GM13977 (cell line): ENCODE measurements at places on chromosomes 2 and 18.

DNA sequence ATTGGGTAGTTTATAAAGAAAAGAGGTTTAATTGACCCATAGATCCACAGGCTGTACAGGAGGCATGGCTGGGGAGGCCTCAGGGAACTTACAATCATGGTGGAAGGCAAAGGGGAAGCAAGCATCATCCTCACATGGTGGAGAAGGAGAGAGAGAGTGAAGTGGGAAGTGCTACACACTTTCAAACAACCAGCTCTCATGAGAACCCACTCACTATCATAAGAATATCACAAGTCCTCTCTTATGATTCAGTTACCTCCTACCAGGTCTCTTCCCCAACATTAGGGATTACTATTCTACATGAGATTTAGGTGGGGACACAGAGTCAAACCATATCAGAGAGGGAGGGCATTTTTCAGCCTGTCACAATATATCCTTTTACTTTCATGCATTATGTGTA, 22.7 kb upstream of the DOCK10 start:
- no peak for DNase-seq

DNA sequence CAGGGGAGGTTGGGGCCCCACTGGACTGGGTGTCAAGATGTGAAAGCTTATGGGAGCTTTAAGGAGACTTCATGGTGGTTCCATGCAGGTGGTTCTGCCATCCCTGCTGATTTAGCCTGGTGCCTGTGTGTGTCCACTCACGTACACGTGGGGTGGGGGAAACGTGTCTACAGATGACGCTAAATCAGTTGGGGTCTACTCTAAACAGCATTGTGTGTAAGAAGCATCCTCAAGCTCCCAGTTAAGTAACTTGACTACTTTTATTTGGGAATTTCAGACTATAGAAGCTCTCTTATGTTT, 47.1 kb downstream of the BCL2L11 start:
- no peak for DNase-seq

GRCh38 chr2:218755567-218756404, 26.2 kb upstream of the CYP27A1 start:
- DNase-seq = no peak

- DNase-seq = no peak
These were observed 9.3 kb upstream of the OTOF start for GRCh38 chr2:26487192-26487591.

- DNase-seq = peak; percentile 59
These were observed 7.8 kb downstream of the MTHFD2 start for GRCh38 chr2:74206180-74206688.

DNA sequence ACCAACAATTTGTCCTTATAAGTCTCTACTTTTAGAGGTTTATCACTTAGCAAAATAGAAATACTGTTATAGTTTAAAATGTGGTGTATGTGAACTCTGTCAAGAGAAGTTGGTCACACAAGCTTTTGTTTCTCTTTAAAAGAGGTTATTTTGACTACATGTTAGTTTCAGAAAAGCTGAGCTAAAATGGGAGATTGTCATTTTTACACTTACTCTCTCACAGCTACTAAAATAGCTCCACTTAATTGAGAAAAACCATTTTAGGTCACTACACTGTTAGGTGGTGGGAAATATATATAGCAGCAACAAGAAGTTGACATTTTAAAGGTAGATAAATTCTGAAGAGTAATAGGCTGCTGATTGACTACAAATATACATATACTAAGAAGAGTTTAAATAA, 161.5 kb upstream of the KCNJ3 start:
- DNase-seq = no peak

- DNase-seq = no peak
These were observed 184.1 kb downstream of the MTCL1 start for GRCh38 chr18:8889489-8889888.

- peak; percentile 49 for DNase-seq
These were observed 491 bp downstream of the RTN4 start for GRCh38 chr2:55049821-55050099.

- DNase-seq = no peak
These were observed 32.6 kb downstream of the VIT start for GRCh38 chr2:36729067-36729466.

GRCh38 chr2:203579730-203580129, 44.6 kb upstream of the RAPH1 start:
- no peak for DNase-seq

DNA sequence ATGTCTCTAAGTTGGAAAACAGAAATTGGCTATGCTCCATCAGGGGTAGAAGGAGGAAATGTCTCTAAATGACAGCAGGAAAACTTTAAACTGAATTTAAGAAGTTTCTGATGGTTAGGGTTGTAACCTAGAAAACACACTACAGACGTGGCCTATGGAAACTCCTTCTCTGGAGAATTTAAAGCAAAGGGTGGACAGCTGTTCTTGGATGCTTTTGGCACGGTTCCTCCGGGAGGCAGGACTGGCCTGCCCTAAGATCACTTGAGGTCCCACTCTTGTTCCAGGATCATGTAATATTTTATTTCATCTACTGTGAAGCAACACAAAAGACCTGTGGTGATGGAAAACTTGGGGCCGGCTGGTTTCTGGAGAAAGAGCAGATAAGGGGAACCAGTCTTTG, 77.0 kb downstream of the NRP2 start:
- no peak for DNase-seq

- DNase-seq = no peak
These were observed 75.1 kb downstream of the RTN4 start for GRCh38 chr2:54975175-54975574.

GRCh38 chr2:158131919-158132566, 30.4 kb downstream of the UPP2 start:
- no peak for DNase-seq

GRCh38 chr2:223396993-223397392, 205.2 kb downstream of the SCG2 start:
- DNase-seq = no peak
